ENCODE measurements at places on chromosomes 6 and 20. TPM values are rescaled to one million over a fixed set of nuclear protein-coding genes. Genes with fewer than 3 reads are reported as not detected.

The SERAC1 gene
- total RNA-seq = 10.2 TPM

The TGM2 gene
- total RNA-seq = 1.0 TPM

The C6orf52 gene
- total RNA-seq = 1.5 TPM

The MPIG6B gene
- total RNA-seq = not detected

DNA sequence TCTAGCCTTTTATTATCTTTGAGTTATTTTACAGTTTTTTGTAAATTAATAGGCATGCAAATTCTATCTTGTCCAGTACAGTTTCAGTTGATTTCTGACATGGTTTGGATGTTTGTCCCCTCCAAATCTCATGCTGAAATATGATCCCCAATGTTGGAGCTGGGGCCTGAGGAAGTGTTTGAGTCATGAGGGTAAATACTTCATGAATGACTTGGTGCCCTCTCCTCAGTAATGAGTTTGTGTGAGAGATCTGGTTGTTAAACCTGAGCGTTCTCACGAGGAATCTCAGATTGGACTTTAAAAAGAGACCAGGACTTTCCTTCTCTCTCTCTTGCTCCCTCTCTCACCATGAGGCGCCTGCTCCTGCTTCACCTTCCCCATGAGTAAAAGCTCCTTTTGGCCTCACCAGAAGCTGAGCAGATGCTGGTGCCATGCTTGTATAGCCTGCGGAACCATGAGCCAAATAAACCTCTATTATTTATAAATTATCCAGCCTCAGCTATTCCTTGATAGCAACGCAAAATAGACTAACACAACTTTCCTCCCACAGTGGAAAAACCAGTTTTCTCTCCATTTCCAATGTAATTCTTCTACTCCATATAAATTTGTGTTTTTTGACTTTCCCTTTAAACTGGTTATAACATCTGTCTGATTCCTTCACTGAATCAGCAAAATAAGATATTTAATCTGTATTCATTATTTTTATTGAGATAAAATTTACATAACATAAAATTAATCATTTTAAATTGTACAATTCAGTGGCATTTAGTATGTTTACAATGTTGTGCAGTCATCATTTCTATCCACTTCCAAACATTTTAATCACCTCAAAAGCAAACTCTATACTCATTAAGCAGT lies 78.7 kb upstream of the PRSS16 start:
- DNase-seq = no peak
- no peaks in the 10 kb centered on the region for H3K36me3 ChIP-seq
- no peaks in the 10 kb centered on the region for H3K4me1 ChIP-seq
- H3K27ac ChIP-seq = no peak overlapping the region
- H3K27me3 ChIP-seq = no peaks in the 10 kb centered on the region
- no peak overlapping the region for H3K4me3 ChIP-seq

- no peak overlapping the region for H3K4me3 ChIP-seq
- no peaks in the 10 kb centered on the region for H3K4me1 ChIP-seq
- DNase-seq = no peak
- H3K27me3 ChIP-seq = no peaks in the 10 kb centered on the region
- no peaks in the 10 kb centered on the region for H3K36me3 ChIP-seq
- H3K27ac ChIP-seq = no peak overlapping the region
These were observed 13.2 kb downstream of the SYTL3 start for GRCh38 chr6:158662954-158663624.

- H3K27ac ChIP-seq = no peak overlapping the region
- H3K27me3 ChIP-seq = no peaks in the 10 kb centered on the region
- H3K36me3 ChIP-seq = no peaks in the 10 kb centered on the region
- H3K4me1 ChIP-seq = no peaks in the 10 kb centered on the region
- no peak for DNase-seq
- H3K4me3 ChIP-seq = no peak overlapping the region
These were observed 92.3 kb downstream of the RFX6 start for GRCh38 chr6:116969211-116969863.

DNA sequence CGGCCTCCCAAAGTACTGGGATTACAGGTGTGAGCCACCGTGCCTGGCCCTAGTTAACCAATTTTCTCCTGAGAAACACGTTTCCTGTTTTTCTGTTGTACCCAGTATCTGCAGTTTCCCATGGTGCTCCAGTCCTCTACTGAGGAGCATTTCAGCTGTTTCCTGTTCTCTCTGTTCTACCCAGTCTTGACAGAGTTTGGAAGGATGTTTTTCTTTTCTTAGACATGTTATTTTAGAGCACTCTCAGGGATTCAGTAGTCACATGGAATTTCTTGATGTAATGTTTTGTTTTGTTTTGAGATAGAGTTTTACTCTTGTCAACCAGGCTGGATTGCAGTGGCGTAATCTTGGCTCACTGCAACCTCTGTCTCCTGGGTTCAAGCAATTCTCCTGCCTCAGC lies 129.8 kb upstream of the TIAM2 start:
- H3K27me3 ChIP-seq = no peaks in the 10 kb centered on the region
- no peaks in the 10 kb centered on the region for H3K36me3 ChIP-seq
- no peak for DNase-seq
- no peak overlapping the region for H3K27ac ChIP-seq
- H3K4me3 ChIP-seq = no peak overlapping the region

GRCh38 chr20:62142252-62143080 lies 728 bp downstream of the PSMA7 start:
- peaks cover 29% of the 10 kb centered on the region for H3K36me3 ChIP-seq
- peak overlapping the region; percentile 95 for H3K27ac ChIP-seq
- H3K4me3 ChIP-seq = peak overlapping the region; percentile 43
- no peak for DNase-seq

DNA sequence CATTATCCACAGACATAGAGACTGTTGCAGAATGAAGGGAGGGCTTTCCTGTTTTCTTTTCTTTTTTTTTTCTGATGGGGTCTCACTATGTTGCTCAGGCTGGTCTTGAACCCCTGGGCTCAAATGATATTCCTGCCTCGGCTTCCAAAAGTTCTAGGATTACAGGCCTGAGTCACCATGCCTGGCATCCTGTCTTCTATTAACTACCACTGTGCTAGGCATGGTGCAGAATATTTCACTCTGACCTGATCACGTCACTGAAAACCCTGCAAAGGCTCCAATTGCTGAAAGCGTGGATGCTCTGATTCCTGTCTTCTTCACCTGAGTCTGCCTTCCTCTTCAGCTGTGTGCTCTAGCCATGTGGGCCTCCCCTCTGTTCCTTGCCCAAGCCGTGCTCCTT lies 8.5 kb upstream of the DNMT3B start:
- H3K4me1 ChIP-seq = peaks cover 30% of the 10 kb centered on the region
- no peaks in the 10 kb centered on the region for H3K36me3 ChIP-seq
- DNase-seq = no peak
- H3K27ac ChIP-seq = no peak overlapping the region
- H3K4me3 ChIP-seq = no peak overlapping the region

GRCh38 chr6:37033819-37034795 lies 28.7 kb downstream of the FGD2 start:
- no peak overlapping the region for H3K4me3 ChIP-seq
- DNase-seq = no peak
- H3K27me3 ChIP-seq = no peaks in the 10 kb centered on the region
- H3K36me3 ChIP-seq = no peaks in the 10 kb centered on the region
- no peak overlapping the region for H3K27ac ChIP-seq

- no peak overlapping the region for H3K27ac ChIP-seq
- no peaks in the 10 kb centered on the region for H3K4me1 ChIP-seq
These were observed 58.7 kb upstream of the SLC2A12 start for GRCh38 chr6:134111062-134111677.

GRCh38 chr20:3690413-3690812 lies 8.6 kb upstream of the ADAM33 start:
- no peaks in the 10 kb centered on the region for H3K27me3 ChIP-seq
- H3K4me1 ChIP-seq = no peaks in the 10 kb centered on the region
- no peak overlapping the region for H3K4me3 ChIP-seq
- no peaks in the 10 kb centered on the region for H3K36me3 ChIP-seq
- no peak overlapping the region for H3K27ac ChIP-seq

DNA sequence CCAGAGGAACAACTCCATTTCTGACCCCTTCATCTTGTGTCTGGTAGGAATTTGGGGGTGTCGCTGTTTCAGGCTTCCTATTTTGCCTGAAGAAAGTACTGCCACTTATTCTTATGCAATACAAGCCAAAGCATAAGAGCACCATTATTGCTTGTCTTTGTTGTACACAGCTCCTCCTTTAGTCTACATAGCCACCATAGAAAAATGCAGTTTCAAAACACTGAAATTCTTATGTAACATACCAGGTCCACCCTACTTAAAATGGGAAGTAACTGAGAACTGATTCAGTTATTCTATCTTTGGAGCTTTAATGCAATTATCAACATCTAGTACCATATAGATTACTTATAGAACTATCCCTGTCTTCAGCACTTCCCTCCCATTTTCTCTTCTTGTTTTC lies 255.5 kb downstream of the ARHGAP18 start:
- no peaks in the 10 kb centered on the region for H3K27me3 ChIP-seq
- no peaks in the 10 kb centered on the region for H3K36me3 ChIP-seq
- no peak overlapping the region for H3K4me3 ChIP-seq
- no peaks in the 10 kb centered on the region for H3K4me1 ChIP-seq

GRCh38 chr6:118780668-118781067 lies 113.3 kb upstream of the ASF1A start:
- no peak for DNase-seq
- no peaks in the 10 kb centered on the region for H3K36me3 ChIP-seq
- peaks cover 5% of the 10 kb centered on the region for H3K4me1 ChIP-seq
- no peak overlapping the region for H3K27ac ChIP-seq
- H3K27me3 ChIP-seq = no peaks in the 10 kb centered on the region
- H3K4me3 ChIP-seq = no peak overlapping the region

DNA sequence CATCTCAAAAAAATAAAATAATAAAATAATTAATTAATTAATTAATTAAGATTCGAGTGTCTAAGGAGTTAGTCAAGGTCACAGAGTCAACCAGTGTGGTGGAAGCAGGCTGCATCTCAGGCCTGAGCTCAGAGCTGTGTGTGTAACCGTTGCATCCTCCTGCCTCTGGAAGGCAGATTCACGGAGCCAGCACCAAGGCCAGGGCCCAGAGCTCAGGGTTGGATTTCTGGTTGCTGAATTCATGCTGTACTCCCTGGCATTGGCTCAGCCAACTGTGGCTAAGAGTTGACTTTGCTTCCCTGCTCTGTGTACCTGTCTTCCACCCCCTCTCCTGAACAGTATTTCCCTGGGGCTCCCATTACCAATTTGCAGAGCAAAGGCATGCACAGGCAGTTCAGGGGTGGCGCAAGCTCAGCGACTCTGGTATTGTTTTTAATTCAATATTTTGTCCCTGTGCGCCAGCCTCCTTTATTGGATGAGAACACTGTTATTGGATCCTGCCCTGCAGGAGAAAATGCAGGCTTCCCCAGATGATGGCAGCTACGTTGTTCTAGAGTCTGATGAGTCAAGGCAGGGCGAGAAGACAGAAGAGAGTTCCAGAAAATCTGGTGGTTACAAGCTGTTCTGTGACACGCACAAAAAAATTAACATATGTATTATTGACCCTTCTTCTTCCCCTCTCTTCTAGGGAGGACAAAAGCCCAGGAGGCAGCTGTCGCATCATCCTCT lies 12.3 kb upstream of the CTNNBL1 start:
- no peak overlapping the region for H3K27ac ChIP-seq
- no peaks in the 10 kb centered on the region for H3K36me3 ChIP-seq
- no peak for DNase-seq
- H3K4me3 ChIP-seq = no peak overlapping the region
- no peaks in the 10 kb centered on the region for H3K4me1 ChIP-seq
- H3K27me3 ChIP-seq = no peaks in the 10 kb centered on the region

DNA sequence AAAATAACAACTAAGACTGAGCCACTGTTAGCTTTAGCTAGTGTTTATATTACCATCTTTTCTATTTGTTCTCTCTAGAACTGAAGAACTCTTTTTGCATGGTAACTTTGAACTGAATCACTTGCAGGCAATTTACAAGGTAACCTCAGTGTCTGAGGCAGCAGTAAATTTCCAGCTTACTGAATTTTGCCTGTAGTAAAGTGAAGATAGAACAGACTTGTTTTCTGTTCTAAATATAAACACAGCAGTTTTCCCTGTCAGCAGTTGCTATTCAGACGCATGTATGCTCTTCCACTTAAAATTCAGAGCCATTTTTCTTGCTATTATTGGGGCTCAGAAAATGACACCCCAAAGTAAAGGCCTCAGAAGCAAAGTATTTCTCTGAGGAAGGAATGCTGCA lies 974.0 kb upstream of the GJE1 start:
- no peak overlapping the region for H3K27ac ChIP-seq
- DNase-seq = no peak
- no peaks in the 10 kb centered on the region for H3K27me3 ChIP-seq
- H3K4me3 ChIP-seq = no peak overlapping the region

GRCh38 chr6:21808045-21808470 lies 214.5 kb downstream of the SOX4 start:
- peak; percentile 39 for DNase-seq
- peaks cover 7% of the 10 kb centered on the region for H3K4me1 ChIP-seq
- H3K36me3 ChIP-seq = peaks cover 7% of the 10 kb centered on the region
- H3K27me3 ChIP-seq = no peaks in the 10 kb centered on the region
- no peak overlapping the region for H3K4me3 ChIP-seq
- no peak overlapping the region for H3K27ac ChIP-seq

DNA sequence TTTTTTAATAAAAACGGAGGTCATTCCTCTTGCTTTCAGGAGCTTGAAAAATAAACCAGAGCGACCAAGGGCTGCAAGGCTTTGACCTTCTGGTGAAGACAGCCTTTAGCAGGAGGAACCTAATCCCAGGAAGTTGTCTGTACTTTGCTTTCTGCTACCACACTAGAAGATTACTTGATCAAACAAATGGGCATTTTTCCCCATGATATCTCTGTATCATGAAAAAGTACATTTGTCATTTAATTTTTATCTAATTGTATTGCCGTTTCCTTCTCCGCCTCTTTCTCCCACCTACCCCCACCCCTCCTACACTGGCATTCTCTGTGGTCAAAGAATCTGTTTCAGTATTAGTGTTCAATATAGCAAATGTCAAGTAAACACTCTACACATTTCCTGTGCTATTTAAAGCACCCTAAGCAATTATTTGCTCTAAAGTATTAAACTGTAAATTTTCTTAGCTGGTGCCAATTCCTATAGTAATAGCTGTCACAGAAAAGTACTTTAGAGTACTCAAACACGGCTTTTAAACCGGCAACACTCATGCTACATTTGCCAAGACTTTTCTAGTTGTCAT lies 29.7 kb downstream of the ATXN1 start:
- no peaks in the 10 kb centered on the region for H3K27me3 ChIP-seq
- DNase-seq = no peak
- no peak overlapping the region for H3K4me3 ChIP-seq
- H3K4me1 ChIP-seq = no peaks in the 10 kb centered on the region
